Activated T-helper 1 cell treated with anti-CD3 and anti-CD28 coated beads, Interleukin-12 subunit alpha, Interleukin-12 subunit beta, Interleukin-2, Interleukin-4 antibody, amounts not matched to agents 30 ng/mL and 10 ng/mL and 1 ng/mL, durations not matched to agents 14 hours and 24 hours and 36 hours (primary cell): ENCODE measurements at places on chromosomes 1 and 21. TPM values are rescaled to one million over a fixed set of nuclear protein-coding genes. Genes with fewer than 3 reads are reported as not detected.

Gene WNT3A
- total RNA-seq = not detected in 2 replicates

Gene COL6A2
- total RNA-seq = 1.4 and 2.1 TPM in 2 replicates

Gene CAPN8
- total RNA-seq = not detected in 2 replicates

Gene NBPF10
- 3.6 and 3.7 TPM in 2 replicates for total RNA-seq

Gene SLC6A9
- 7.0 and 7.4 TPM in 2 replicates for total RNA-seq

Gene SLC35F3
- total RNA-seq = 7.9 and 8.2 TPM in 2 replicates

Gene LCK
- total RNA-seq = 269 and 281 TPM in 2 replicates

Gene G0S2
- 501 and 509 TPM in 2 replicates for total RNA-seq

Gene S100A1
- not detected in 2 replicates for total RNA-seq

Gene MAST2
- total RNA-seq = 32.0 and 37.2 TPM in 2 replicates
